ENCODE measurements at places on chromosomes 4 and X.

- no peak for DNase-seq
These were observed 577.9 kb upstream of the ZFP42 start for GRCh38 chr4:187417721-187418120.

GRCh38 chr4:108244606-108245005, 75.9 kb upstream of the LEF1 start:
- DNase-seq: no peak

DNA sequence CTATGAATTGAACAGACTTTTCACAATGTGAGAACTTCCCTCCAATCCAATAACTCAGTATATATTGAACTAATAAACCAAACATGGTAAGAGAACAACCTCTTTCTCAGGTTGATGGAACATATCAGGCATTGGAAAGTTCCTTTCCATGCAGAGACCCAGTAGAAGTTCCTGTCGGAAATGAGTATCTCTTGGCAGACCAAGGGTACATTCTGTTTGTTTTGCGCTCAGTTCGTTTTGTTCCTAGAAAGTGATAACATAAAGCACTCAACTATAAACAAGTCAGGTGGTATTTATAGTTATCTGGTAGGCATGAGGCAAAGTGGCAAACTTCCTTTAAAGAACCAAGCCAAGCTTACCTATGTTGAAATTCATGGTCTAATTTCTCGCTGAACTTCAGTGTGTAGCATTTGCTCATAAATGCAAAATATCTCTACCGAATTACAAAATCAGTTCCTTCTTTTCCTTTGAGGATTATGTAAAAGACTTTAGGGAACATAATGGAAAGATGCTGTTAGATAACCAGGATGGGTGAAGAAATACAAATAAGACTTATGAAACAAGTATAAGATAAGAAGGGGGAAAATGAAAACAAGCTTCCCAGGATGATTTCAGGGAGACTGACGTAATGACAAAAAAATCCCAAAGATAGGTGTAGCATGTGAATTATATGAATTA, 120.3 kb downstream of the ARHGAP24 start:
- no peak for DNase-seq

DNA sequence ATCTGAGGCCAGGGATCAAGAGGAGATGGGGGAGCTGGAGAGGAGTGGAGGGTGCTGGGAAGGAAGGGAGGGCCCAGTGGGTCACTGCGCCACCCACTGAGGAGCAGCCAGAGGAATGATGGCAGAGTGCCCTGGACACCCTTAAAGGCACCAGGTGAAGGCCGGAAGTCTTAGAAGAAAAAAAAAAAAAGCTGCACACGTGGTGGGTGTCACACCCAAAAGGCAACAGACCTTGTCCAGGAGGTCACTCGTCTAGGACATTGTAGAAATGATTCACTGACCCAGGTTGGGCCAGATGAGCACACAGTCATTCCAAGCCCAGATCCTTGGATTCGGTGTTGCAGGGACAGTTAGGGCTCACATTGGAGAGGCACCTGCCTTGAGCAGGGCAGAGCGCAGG, 93.5 kb upstream of the TRIM2 start:
- DNase-seq: peak; percentile 39

DNA sequence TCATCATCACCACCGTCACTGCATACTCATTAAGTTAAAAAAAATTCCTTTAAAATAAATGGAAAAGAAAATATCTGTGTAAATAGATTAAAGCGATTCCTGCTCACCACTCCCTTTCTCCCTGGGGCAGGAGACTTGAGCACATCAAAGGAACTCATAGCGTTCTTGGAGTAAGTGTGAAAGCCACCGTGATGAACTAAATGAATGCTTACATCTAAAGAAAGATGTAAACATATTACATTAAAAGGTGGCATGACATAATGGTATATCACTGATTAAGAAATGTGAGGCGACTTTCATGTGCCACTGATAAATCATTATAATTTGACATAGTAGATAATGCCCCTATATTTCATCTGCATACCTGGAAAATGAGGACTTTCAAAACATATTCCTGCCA, 92.0 kb downstream of the SNCA start:
- DNase-seq: no peak

DNA sequence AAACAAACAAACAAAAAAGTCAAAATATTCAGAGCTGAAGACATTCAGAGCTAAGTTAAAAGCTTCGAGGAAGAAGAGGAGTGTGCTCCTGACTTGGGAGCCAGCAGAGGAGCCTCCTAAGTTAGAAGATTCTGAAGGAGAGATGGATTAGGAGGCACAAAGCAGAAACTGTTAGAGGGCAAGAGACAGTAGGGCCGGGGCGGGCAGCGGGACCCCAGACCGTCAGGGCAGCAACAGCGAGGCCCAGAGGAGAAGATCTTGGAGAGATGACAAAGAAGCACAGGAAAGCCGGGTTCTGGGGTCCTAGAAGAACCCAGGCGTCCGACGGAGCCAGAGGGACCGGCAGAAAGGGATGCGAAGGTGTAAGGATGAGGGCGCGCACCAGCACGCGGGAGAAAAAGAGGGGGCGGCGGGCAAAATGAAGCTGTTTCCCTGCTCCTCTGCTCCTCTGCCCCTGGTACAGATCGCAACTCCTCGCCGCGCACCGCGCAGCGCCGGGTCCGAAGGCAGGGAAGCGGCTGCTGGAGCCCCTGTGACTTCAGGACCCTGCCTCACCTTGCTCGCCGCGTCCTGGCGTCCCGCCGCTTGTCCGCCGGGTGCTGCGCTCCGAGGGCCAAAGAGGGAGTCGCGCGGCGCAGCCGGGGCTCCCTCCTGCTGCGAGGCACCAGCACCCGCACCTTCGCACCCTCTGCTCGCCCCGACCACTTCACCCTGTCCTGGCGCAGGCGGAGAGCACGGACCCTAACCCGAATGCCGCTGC, 477 bp downstream of the KLHL13 start:
- peak; percentile 49 for DNase-seq

DNA sequence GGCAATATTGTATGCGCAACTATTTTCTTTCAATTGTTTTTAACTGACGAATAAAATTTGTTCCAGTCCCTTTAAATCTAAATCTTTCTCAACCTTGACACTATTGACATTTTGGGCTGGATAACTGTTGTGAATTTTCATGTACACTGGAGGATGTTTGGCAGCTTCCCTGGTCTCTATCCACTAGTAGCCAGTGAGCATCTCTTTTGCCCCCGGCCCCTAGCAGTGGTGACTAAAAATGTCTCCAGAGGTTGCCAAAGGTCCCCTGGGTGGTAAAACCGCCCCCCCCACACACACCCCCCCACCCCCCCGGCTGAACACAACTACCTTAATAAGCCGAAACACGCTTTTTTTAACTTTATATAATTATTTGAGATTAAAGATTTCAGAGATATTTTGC, 514 bp downstream of the FANCB start:
- no peak for DNase-seq

- DNase-seq: no peak
These were observed 178.4 kb upstream of the BMP3 start for GRCh38 chr4:80852061-80852460.

- DNase-seq: no peak
These were observed 2.9 kb downstream of the S100P start for GRCh38 chr4:6696611-6697010.

- DNase-seq: no peak
These were observed 803.8 kb upstream of the AMOT start for GRCh38 chrX:113644426-113644825.

DNA sequence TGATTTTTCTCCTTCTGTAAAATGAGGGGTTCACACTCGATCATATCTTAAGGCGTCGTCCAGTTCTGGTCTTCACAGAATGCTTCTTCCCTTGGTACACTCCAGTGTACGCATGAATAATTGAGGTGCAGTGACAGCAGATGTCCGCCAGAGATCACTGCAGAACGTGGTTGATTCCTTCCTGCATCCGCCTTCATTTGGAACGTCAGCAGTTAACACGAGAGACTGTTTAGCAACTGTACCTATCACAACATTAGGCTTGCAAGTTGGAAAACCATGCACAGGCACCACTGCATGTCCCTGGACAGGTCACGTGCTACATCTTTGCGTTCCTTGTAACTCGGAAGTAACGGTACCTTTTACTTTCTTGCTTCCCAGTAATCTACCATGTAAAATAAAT, 66.0 kb upstream of the GEMIN8 start:
- DNase-seq: peak; percentile 43

Measured in activated CD8-positive, alpha-beta memory T cell treated with anti-CD3 and anti-CD28 coated beads, Interleukin-2, amount 50 U/mL, for 48 hours (primary cell).